ENCODE measurements at places on chromosomes 1 and 21.

DNA sequence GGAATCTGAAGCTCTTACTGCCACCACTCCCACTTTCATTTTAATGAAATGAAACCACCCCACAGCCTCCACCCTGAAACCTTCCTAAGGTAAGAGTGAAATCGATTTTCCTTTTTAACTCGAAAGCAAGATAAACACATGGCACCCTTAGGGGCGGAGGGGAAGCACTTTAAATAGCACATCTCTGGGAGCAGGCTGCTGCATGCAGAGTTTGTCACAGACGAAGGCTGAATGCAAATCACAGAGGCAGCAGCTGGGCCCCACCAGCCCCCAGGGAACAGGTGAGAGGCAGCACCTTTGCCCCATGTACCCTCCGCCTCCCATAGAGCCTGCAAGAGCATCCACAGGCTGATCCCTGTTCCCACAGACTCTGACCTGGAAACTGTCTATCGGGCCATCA is 60.0 kb upstream of the GRIK3 start:
- no peak for DNase-seq

GRCh38 chr21:36663033-36663855 is 35.7 kb upstream of the SIM2 start:
- peak; percentile 15 for DNase-seq

- DNase-seq: no peak
Measured at GRCh38 chr1:186842547-186842946, 13.8 kb downstream of the PLA2G4A start.

- DNase-seq: peak; percentile 55
Measured at GRCh38 chr21:29221253-29221744, 77.4 kb upstream of the BACH1 start.

GRCh38 chr1:73860421-73860950 is 337.5 kb downstream of the LRRIQ3 start:
- no peak for DNase-seq

GRCh38 chr1:35726450-35727433 is 8.1 kb upstream of the C1orf216 start:
- no peak for DNase-seq

DNA sequence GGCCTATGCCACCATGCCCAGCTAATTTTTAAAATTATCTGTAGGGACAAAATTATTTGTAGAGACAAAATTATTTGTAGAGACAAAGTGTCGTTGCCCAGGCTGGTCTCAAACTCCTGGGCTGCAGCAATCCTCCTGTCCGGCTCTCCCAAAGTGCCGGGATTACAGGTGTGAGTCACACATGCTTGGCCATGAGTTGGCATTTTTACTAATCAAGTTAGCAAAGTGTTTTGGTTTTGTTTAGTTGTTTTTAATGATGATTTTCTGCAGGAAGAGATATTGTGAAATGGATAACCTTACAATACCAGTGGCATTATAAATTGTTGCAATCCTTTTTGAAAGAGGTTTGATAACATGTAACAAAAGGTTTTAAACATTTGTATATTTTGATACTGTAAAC is 65.3 kb upstream of the MAGI3 start:
- no peak for DNase-seq

DNA sequence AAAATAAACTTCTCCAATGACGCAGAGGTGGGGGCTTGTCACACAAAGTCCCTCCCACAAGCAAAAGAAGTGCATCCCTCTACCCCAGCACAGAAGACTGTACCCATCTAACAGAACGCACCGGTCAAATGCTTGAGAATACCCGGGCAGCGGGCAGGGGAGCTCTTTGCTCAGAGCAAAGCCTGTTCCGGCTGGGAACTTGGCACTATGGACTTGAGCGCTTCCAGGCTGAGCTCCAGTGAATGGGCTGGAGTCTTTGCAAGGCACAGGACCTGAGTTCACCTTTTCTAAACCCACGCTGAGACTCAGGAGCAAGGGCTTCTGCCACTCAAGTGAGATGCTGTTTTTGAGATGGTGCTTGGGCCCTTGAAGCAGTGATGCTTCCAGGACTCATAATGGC is 20.3 kb downstream of the RHBG start:
- no peak for DNase-seq

DNA sequence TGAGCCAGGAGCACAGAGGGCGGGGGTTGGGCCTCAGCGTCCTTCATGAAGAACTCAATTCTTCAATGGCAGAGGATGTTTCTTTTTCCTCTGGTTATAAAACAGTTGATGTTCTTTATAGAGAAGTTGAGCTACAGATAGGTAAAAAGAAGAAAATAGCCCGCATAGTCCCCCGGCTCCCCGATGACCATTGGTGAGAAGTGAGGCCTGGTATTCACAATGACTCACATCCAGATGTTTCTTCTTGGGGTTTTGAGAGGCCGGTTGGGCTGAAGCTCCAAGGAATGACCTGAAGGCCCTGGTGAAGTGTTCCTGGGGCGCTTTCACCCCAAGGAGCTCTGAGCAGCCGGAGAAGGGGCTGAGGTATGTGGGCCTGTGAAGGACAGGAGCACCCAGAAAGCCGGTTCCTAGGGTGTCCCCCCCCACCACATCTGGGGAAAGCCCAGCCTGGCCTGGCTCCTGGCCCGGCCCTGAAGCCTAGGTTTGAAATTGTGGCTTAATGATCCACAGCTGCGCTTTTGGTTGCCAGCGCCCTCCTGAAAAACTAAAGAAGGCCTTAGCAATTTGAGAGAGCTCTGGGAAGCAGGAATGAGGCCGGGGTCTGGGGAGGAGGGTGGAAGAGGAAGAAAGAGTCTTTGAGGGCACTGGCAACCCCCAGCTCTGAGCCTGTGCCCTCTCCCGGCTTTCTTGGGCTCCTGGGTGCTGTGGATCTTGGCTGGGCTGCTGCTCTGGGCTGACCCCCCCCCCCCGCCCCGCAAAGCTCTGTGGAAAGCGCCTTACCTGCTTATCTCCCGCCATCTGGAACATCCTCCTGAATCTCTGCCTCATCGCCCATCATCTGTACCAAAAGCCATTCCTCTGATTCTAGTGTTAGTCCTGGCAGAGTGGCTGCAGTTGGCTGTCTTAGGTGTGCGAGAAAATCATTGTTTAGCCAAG is 444.7 kb downstream of the CAMTA1 start:
- peak; percentile 14 for DNase-seq

GRCh38 chr1:31617218-31617915 is at the start of gene HCRTR1:
Gene HCRTR1 (plus strand): TSS chr1:31617689. CDS start chr1:31619193, 1,504 bp downstream.
- no peak for DNase-seq

DNA sequence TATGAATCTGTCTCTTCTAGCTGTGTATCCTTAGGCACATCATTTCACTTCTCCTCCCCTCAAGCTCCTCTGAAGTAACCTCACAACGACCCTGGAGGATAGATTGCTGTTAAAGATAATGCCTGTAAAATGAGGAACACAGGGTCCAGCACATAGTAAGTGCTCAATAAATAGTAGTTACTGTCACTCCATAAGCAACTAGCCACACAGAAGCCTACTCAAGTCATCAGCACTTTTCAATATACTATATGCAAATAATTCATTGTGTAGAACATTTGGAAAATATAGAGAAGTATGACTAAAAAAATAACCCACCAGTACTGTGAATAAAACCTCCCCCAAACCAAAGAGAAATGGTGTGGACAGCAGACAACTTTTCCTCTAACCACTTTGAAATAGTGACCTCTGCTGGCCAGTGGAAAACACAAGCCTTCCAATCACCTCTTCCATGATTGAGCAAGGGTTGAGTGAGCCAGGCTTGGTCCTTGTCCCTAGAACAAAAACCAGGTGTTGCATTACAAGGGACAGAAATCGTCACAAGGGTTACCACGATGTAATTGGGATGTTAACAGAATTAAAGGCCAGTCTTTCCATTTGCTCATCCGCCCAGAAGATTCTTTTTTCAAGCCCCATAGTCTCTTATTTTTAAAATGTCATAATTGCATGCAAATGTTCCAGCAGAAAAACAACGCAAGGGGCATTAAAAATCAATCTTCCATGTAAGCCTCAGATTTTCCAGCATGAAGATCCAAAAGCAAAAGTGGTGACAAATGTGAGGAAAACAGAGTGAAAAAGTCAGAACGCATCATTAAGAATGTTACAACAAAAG is 15.7 kb upstream of the GLIS1 start:
- DNase-seq: peak; percentile 31

DNA sequence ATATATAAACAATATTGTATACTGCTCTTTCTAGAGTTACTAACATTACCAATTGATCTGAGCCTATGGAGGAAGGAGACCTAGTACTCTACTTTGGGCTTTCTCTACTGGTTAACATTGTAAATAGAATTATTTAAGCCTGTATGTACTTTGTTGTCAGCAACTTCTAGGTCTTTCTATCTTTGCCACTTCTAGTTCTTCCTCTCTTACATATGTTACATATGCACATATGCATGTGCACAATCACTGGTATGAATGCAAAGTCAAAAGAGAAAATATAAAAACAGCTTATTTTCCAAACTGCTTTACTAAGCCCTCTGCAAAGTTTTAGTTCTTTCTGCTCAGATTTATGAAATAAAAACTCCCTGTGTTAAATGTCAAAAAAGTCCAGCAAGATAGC is 84.3 kb downstream of the PTPRC start:
- no peak for DNase-seq

GRCh38 chr21:36960676-36961284 is 5.7 kb downstream of the HLCS start:
- no peak for DNase-seq

GRCh38 chr1:24195136-24195535 is 8.0 kb upstream of the IFNLR1 start:
- DNase-seq: no peak

- DNase-seq: no peak
Measured at GRCh38 chr1:240245629-240246020, 153.9 kb downstream of the FMN2 start.

DNA sequence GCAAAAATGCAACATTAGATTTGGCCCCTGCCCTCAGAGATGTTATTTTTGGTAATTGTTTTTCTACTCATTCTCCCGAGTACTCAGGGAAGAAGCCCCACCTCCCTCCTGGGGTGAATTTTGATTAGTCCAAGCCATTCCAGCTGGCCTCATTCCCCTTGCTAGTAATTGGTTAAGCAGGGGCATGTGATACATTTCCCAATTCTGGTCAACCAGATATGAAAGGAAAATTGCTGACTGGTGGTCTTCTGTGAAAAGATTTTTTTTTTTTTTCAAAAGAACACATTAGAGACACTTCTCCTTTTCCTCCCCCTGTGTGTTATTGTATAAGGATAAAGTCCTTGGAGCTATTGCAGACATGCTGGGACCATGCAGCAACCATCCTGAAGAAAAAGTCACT is 71.1 kb upstream of the AKT3 start:
- DNase-seq: no peak

DNA sequence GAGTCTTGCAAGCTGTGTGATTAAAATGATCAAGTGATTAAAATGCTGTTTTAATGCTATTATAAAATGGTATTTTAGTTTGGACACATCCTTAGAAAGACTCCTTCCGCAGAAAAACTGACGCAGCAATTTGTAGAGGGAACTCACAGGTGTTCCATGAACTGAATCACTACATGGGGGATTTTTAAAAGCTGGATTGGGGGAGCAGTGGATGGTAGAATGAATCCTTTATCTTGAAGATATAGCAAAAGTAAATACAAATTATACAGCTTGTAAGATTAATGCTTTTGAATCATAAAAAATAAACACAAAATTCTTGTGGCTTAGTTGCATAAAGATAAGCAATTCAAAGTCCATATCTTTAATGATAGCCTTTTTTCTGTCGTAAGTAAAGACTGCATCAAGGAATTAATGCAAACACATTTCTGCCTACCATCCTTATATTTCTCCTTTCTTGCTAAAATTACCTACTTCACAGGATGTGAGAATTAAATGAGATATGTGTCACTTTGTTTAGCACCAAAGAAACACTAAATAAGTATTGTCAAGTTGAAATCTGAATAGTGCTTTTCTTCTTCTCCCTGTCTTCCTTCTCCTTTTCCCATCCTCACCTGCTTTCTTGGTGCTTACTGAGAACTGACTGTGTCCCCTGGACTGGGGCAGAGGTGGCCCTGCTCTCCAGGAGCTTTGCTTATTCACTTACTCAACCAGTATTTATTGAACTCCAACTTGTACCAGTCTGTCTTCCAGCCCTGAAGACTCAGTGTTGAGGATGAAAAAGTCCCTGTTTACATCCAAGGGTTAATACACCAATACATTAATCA is 61.5 kb upstream of the F3 start:
- no peak for DNase-seq

GRCh38 chr21:31597683-31598082 is 61.8 kb upstream of the SOD1 start:
- DNase-seq: no peak

- DNase-seq: no peak
Measured at GRCh38 chr21:17610911-17611310, 1.8 kb downstream of the BTG3 start.

GRCh38 chr1:230768903-230769570 is 21.8 kb downstream of the CAPN9 start:
- peak; percentile 21 for DNase-seq

GRCh38 chr1:181089676-181090544 is 1.4 kb downstream of the IER5 start:
- DNase-seq: no peak

DNA sequence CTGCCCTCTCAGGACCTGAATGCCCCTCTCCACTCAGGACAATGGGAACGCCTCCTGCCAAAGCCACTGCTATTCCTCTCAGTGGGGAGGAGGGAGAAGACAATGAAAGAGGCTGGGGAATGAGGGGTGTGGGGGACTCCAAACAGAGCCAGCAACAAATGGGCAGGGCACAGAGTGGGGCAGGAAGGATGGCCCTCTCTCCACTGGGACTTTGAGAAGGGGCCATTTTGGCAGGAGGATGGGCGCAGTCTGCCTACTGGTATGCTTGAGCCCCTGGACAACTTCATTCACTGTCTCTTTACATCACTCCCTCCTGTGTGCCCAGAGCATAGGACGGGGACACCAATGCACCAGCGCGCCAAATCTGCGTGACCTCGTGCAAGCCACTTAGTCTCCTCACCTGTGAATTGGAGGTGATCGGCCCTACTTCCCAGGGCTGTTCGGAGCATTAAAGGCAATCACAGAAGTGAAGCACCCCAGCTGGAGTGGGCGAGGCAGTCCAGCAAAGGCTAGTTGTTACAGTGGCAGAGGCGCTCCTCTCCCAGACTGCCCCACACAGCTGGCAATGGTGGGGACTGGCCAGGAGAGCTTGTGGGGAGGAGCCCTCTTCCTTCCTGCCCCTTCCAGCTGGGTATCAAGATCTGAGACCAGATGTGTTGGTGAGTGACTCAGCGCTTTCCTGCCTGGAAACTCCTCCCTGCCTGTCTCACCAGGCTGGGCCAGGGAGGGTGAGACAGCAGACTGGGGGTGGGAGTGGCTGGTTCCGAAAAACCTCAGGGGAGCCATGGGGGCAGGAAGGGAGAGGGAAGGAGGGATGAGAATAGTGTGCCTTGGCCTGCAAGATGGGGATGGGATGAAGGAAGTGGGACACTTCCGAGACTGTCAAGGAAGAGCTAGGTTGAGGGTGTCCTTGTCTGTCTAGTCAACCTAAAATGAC is 22.4 kb upstream of the SYNC start:
- DNase-seq: peak; percentile 83

GRCh38 chr21:41071258-41072171 is 96.4 kb upstream of the BACE2 start:
- DNase-seq: no peak
